ENCODE measurements at places on chromosomes 3 and 15.
A peak's percentile ranks its signal among the peaks of the same experiment; 100 is the strongest.

DNA sequence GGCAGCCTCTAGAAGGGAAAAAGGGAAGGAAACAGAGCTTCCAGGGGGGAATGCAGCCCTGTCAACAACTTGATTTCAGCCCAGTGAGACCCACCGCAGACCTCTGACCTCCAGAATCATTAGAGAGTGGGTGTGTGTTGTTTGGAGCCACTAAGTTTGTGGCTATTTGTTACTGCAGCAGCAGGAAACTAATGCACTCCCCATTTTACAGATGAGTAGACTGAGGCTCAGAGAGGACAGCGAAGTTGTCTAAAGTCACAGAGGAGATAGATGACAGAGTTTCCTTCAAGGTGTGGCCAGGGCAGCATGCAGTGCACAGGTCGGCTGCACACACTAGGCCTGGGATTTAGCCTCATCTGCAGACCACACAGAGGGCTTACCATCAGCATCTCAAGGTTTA lies 81.8 kb upstream of the ALDH1L1 start:
- no peak for DNase-seq

GRCh38 chr3:150635526-150635925 lies 32.4 kb downstream of the SELENOT start:
- no peak for DNase-seq

DNA sequence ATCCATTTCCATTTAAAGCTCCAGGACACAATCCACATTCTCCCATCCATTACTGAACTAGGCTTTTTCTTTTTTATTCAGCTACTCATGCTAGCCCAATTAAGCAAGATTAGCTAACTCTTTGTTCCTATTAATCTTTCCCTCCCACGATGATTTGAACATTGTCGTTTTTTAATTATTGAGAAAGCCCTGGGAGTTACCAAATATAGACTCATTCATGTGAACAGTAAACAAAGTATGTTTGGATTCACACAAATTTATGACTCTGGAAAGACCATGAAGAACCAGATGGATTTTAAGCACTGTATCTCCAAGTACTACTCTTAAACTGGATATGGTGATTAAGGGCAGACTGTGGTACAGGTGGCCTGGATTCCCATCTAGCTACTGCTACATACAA lies 82.2 kb downstream of the STRIT1 start:
- no peak for DNase-seq

GRCh38 chr3:11327619-11328018 lies 55.4 kb downstream of the ATG7 start:
- no peak for DNase-seq

- DNase-seq = peak; percentile 54
Measured at GRCh38 chr3:19866751-19867347, 67.2 kb downstream of the EFHB start.

GRCh38 chr15:61137105-61137792 lies 91.9 kb downstream of the RORA start:
- no peak for DNase-seq

DNA sequence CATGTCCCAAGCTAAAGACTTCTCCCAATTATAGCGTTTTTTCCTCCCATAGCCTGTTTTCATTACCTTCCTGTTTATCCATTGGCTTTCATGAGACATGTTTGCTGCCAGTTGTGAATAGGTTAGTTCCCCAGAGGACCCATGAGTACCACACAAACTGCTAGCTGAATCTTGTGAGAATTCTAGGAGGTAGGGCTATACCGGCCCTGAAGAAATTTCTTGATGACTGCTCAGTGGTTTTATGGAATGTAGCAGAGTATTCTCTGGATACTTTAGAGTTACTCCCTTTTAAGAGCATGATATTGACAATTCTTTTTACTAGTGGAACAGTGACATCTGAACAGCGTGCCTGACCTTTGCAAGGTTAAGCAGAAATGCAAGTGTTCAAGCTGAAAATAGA lies 210.4 kb downstream of the MCTP2 start:
- no peak for DNase-seq

DNA sequence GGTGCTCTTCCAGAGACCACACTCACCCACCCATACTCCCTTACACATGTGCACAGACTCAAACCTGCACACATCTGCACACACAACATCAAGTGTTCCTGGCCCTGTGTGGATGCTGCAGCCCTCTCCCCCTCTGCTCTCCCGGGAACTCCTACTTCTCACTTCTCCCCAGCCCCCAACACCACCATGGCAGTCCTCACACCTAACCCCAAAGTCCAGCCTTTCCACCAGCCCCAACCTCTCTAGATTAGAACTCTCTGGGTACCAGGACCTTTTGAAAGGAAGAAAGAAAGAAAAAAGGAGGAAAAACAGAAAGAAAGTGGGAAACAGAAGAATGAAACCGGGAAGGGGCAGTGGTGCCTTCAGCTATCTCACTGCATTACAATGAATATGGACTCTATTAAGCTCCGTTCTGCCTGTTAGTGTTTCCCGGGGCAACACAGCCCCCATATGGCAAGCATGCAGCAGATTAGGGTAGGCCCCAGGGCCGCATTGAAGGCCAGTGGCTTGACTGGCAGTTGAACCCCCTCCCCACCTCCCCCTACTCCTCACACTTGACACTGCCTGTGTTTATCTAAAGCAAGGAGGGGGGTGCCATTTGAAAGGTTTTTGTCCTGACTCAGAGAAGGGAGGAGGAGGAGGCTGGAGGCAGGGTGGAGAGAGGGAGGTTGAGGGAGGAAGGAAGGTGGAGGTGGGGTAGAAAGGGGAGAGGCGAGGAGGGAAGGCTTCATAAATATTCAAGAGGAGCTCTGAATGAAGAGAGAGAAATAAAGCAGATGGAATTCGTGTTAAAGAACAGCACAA lies 30.1 kb downstream of the BOC start:
- no peak for DNase-seq

- DNase-seq = no peak
Measured at GRCh38 chr15:52340093-52340492, 44.5 kb upstream of the MYO5C start.

- peak; percentile 41 for DNase-seq
Measured at GRCh38 chr3:13451301-13451673, 28.8 kb upstream of the HDAC11 start.

Measured in SW480 (cell line).